AG04450 (cell line): ENCODE measurements at places on chromosomes 6 and 20. TPM values are rescaled to one million over a fixed set of nuclear protein-coding genes. Genes with fewer than 3 reads are reported as not detected.

GRCh38 chr6:80276861-80277260, 170.4 kb downstream of the BCKDHB start:
- no peak for DNase-seq

GRCh38 chr6:107666084-107666980, 157.8 kb downstream of the SCML4 start:
- no peak for DNase-seq

DNA sequence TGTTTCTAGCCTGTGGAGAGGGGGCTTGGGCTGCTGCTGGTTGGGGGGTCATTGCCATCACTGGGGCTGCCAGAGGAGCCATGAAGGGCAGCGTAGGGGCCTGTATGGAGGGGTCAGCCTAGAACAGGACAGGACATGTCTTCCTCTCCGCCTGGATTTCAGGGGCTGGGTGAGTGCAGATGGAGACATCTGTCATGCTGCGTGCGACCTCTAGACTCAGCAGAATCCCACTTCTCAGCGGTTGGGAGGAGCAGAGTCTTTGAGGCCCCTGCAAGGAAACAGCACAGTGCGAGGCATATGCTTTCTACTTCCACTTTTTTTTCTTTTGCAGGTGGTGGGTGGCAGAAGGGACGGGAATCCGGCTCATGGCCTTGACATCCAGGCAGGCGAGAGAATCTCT, 67.9 kb downstream of the EZR start:
- no peak for DNase-seq

DNA sequence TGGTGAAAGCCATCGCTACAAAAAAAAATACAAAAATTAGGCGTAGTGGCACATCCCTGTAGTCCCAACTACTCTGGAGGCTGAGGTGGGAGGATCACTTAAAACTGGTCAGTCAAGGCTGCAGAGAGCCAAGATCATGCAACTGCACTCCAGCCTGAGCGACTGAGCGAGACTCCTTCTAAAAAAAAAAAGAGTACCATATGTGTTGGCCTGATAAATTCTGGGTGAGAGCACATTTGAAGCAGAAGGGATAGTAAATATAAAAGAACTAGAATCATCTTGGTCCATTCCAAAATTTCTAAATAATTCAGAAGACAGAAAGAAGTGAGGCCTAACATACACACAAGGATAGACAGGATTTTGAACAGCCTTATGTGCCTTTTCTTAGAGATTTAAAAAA, 2.2 kb downstream of the IBTK start:
- no peak for DNase-seq

DNA sequence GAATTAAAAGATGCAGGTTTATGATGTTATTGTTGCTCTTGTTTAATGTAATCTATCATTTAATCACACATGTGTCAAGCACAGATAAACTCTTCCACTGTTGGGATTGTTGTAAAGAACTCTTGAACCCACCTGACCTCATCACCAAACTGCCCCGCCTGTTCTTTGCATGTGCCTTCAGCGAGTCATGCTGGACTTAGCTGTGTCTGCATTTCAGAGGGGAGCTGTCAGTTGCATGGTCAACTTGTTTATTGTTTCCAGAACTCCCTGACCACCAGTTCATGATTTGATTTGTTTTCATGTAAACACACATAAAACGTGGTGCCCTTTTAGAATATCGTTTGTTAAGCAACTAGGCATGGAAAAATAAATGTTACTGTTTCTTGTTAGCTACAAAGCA, 93.6 kb downstream of the KHDC1L start:
- DNase-seq = peak; percentile 2

The CTAGE9 gene
- not detected in 2 replicates for polyA plus RNA-seq

The GSTA4 gene
- polyA plus RNA-seq = 60.2 and 76.7 TPM in 2 replicates
